Glutamatergic neuron (in vitro differentiated cells): ENCODE measurements at places on chromosomes 6 and 20. TPM values are rescaled to one million over a fixed set of nuclear protein-coding genes. Genes with fewer than 3 reads are reported as not detected.

- H3K36me3 ChIP-seq = no peaks in the 10 kb centered on the region
- no peaks in the 10 kb centered on the region for H3K27me3 ChIP-seq
- no peak for DNase-seq
- no peak overlapping the region for H3K4me3 ChIP-seq
These were observed 41.6 kb upstream of the DUSP22 start for GRCh38 chr6:250676-251075.

Gene LBP
- total RNA-seq = not detected

DNA sequence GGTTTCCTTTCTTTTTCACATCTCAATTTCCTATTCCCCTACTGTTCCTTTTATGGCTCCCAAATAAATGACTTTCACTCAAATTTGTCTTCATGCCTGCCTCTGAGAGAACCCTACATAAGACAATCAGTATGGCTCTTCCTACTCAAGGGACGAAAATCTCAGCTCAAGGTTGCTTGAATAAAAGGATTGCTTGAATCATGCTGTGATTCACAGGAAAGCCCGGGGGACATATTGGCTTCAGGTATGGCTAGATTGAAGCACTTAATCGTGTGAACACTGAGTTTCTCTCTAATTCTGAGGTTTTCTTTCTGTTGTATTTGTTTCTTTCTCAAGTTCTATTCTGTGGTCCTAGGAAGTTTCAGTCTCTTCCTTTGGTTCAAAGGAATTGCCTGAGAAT, 140.3 kb upstream of the SULF2 start:
- peaks cover 4% of the 10 kb centered on the region for H3K36me3 ChIP-seq
- DNase-seq = no peak
- H3K27ac ChIP-seq = no peak overlapping the region
- no peak overlapping the region for H3K4me3 ChIP-seq
- peaks cover 18% of the 10 kb centered on the region for H3K4me1 ChIP-seq
- H3K27me3 ChIP-seq = no peaks in the 10 kb centered on the region

GRCh38 chr6:121635355-121635754, 199.9 kb downstream of the GJA1 start:
- H3K27me3 ChIP-seq = peaks cover 3% of the 10 kb centered on the region
- H3K4me1 ChIP-seq = no peaks in the 10 kb centered on the region
- no peak overlapping the region for H3K27ac ChIP-seq
- peaks cover 27% of the 10 kb centered on the region for H3K36me3 ChIP-seq
- no peak overlapping the region for H3K4me3 ChIP-seq

DNA sequence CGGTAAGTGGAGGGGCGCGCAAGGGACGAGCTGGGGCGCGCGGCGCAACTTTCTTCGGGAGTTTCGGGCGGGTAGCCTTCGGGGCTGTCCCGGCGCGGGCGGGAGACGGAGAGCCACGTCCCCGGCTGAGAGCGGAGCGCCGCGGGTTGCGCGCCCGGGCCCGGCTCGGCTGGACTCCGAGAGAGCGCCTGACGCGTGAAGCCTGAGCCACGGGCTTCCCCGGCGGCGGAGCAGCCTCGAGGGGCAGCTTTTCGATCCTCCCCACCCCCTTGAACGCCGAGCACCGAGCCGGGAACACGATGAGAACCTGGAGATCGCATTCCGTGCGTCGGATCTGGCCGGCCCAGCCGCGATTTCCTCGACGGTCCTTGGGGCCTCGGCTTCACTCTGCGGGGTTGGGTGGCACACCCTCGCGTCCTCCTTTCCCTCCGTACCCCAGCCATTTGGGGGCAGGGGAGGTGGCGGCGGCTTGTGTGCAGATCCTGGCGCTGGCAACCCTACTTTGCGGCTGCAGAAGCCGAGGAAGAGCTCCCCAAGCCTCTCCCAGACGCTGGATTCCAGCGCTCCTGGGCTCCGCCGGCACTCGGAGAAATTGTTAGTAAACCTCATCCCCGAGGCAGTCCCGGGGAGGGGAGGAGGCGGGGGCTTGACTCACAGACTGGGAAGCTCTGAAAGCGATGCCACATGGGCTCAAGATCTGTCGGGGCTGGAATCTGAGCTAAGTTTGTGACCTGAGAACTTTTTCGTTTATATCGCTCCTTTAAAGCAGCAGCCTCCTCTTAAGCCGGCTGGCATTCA, 572 bp downstream of the DSE start:
- H3K27ac ChIP-seq = no peak overlapping the region
- peaks cover 4% of the 10 kb centered on the region for H3K4me1 ChIP-seq

Gene PHACTR3
- total RNA-seq = 37.0 TPM

Gene ZSCAN23
- total RNA-seq = 18.2 TPM

Gene RWDD2A
- total RNA-seq = 7.6 TPM

Gene SALL4
- total RNA-seq = 41.0 TPM

GRCh38 chr20:59936409-59936808, 3.0 kb upstream of the SYCP2 start:
- DNase-seq = no peak
- peaks cover 2% of the 10 kb centered on the region for H3K27me3 ChIP-seq
- no peak overlapping the region for H3K4me3 ChIP-seq
- no peak overlapping the region for H3K27ac ChIP-seq
- H3K36me3 ChIP-seq = no peaks in the 10 kb centered on the region

DNA sequence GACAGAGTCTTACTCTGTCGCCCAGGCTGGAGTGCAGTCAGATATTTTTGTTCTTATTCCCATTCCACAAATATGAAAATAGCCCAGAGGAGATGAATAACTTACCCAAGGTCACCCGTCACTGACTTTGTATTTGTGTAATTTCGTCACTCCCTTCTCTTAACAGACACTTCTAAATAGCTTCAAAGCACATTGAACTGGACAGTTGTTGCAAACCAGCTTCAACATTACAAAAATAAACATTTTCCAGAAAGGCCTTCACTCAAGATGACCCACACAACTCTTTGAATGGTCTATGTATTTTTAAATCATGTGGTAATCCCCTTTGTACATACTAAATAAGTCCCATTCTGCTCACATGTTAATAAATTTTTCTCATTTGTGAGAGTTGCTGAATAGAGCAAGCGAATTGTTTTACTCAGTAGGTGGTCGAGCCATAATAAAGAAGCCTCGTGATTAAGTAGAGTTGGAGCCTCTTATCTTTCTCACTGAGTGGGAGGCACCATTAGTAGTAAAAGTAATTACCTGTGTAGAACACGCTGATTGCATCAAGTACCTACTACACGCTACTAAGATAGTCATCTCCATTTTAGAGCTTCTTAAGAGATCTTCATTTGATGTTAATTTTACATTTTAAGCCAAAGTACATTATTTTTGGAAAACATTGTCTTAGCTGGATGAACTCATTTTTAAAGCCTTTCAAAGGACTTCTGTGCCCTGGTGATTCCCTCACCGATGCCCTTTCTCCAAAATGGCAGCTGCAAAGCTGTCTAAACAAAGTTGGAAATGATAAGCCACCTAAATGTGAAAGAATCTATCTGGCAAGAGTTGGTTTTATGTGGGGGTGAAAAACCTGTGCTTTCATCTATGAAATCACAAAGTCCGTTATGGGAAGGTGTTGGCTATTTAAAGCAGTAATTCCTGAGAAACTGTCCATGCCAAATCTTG, 110.0 kb downstream of the TSHZ2 start:
- H3K4me1 ChIP-seq = no peaks in the 10 kb centered on the region
- H3K4me3 ChIP-seq = no peak overlapping the region
- no peak overlapping the region for H3K27ac ChIP-seq
- no peaks in the 10 kb centered on the region for H3K36me3 ChIP-seq
- DNase-seq = no peak

DNA sequence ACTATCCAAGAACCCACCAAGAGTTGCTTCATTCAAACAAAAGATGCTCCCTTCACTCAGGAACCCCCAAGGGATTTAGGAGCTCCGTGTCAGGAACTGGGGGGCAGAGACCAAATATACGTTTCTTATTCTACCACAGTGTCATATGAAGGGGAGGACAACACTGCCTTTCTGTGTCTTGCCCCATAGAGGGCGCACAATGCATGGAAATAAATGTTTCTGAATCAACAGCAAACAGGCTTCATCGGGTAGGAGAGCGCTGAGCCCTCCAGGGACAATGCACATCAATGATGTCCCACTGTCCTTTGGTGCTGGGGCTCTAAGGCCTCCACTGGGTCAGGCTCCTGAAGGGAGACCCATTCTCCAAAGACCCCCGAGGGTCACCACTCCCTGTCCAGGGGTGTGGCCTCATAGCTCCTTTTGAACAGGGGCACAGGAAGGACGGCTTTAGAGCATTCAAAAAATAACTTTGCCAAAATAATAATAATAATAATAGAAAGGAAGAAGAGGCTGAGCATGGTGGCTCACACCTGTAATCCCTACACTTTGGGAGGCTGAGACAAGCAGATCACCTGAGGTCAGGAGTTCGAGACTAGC, 31.1 kb downstream of the PLG start:
- H3K36me3 ChIP-seq = no peaks in the 10 kb centered on the region
- no peak overlapping the region for H3K4me3 ChIP-seq
- peak; percentile 55 for DNase-seq

GRCh38 chr6:128848212-128848935, 34.6 kb upstream of the LAMA2 start:
- H3K4me3 ChIP-seq = no peak overlapping the region
- no peak overlapping the region for H3K27ac ChIP-seq
- no peaks in the 10 kb centered on the region for H3K36me3 ChIP-seq
- H3K27me3 ChIP-seq = no peaks in the 10 kb centered on the region
- DNase-seq = no peak

DNA sequence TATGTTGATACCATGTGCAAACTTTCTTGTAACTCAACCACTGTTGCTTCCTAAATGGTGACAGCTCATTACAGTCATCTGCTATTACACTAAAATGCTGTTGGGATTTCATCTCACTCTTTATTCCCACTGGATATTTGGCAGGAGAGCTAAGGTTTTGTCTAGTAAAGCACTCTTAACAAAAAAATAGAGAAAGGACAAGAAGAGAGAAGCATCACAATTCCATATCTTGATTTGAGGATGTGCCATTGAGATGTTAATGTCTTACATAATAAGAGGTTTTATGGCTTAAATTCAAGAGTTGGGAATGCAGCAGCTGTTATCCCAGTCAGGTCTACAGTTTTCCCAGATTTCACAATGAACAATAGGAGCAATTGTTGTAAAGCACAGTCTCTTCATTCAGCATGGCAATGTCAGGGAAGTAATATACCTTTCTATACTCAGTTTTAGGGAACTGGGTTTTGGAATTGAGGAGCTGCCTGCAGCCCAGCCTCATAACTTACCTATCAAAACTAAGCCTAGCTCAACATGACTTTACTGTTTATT, 134.9 kb downstream of the ISM1 start:
- H3K27ac ChIP-seq = no peak overlapping the region
- H3K4me3 ChIP-seq = no peak overlapping the region
- no peak for DNase-seq
- H3K27me3 ChIP-seq = peaks cover 2% of the 10 kb centered on the region

- H3K27me3 ChIP-seq = peaks cover 10% of the 10 kb centered on the region
- no peak for DNase-seq
These were observed 999 bp upstream of the PIM1 start for GRCh38 chr6:37168811-37169495.

Gene MLN
- not detected for total RNA-seq

Gene SNAP25
- total RNA-seq = 61.0 TPM
